Calu3 (cell line): ENCODE measurements at places on chromosomes 6 and 20. TPM values are rescaled to one million over a fixed set of nuclear protein-coding genes. Genes with fewer than 3 reads are reported as not detected.

DNA sequence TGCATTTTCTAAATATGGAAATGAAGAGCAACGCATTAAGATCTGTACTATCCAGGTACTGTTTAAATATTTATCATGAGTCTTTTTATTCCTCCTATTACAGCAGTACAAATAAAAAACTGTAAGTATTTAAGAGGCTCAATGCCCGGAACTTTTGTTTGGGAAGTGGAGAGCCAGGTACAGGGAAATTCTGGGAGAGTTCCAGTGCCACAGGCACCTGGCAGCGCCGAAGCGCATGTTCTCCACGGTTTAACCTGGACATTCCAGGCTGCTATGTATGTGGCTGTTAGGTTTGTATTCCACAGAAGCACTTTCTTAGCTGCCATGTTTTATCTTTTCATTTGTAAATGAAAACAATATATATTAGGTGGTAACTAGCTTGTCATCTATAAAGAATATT lies 81.7 kb downstream of the PREP start:
- no peak for DNase-seq
- no peak overlapping the region for H3K4me3 ChIP-seq
- peaks cover 22% of the 10 kb centered on the region for H3K36me3 ChIP-seq

- H3K36me3 ChIP-seq = no peaks in the 10 kb centered on the region
- DNase-seq = no peak
- peaks cover 25% of the 10 kb centered on the region for H3K27me3 ChIP-seq
- no peaks in the 10 kb centered on the region for H3K4me1 ChIP-seq
- H3K4me3 ChIP-seq = no peak overlapping the region
Measured at GRCh38 chr6:46528961-46529750, 37.9 kb upstream of the RCAN2 start.

DNA sequence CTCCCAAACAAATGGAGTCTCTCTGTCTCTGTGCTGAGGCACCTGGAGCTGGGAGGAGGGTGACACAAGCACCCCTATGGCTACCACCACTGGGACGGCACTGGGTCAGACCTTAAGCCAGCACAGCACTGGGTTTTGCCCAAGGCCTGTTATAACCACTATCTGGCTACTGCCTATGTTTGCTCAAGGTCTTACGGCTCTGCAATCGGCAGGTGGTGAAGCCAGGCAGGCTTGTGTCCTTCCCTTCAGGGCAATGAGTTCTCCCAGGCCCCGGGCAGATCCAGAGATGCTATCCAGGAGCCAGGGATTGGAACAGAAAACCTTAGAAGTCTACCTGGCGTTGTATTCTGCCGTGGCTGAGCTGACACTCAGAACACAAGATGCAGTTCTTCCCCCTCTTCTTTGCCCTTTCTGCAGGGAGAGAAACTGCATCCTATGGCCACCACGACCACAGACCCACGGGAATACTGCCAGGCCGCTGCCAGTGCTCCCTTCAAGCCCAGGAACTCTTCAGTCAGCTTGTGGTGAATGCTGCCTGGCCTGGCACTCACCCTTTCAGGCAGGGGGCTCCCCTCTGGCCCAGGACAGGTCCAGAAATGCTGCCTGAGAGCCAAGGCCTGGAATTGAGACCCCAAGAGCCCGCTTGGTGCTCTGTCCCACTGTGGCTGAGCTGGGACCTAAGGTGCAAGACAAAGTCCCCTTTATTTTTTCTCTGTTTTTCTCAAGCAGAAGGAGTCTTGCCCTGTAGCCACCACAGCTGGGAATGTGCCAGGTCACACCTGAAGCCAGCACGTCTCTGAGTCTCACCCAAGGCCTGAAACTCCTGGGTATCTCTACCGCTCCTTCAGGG lies 67.0 kb upstream of the FRMD1 start:
- peaks cover 85% of the 10 kb centered on the region for H3K27me3 ChIP-seq
- H3K4me3 ChIP-seq = no peak overlapping the region
- no peak for DNase-seq
- no peak overlapping the region for H3K27ac ChIP-seq
- no peaks in the 10 kb centered on the region for H3K36me3 ChIP-seq

DNA sequence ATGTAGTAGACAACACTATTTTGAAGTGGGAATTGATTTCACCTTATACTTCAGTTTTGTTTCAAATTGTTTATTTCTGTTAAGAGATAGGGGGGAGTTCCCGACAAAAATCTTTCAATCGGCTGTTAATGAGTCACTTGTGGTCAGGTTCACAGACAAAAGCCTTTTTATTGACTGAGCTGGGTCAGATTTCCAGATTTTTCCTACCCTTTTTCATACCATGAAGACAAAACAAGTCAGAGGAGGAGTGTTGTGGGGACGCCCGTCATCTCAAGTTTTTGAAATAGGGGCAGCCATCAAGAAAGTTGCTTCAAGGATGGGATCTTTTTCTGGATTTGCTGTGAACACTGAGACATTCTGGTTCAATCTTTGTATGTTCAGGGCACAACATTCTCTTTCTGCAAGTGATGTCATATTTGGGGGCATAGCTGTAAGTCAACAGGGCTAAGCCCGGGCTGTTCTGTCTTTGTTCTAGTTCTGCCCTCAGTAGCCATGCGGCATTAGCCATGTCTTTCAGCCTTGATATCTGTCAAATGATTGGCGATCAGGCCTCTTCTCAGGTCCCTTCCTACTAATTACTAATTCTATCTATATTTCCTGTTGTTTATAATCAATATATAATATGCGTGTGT lies 496.0 kb upstream of the MARCKS start:
- H3K36me3 ChIP-seq = peaks cover 9% of the 10 kb centered on the region
- no peaks in the 10 kb centered on the region for H3K27me3 ChIP-seq
- peaks cover 65% of the 10 kb centered on the region for H3K4me1 ChIP-seq
- DNase-seq = peak; percentile 49
- H3K27ac ChIP-seq = peak overlapping the region; percentile 95

The CEP57L1 gene
- 10.1 and 13.2 TPM in 2 replicates for total RNA-seq

The SLC35D3 gene
- not detected in 2 replicates for total RNA-seq
